ENCODE measurements at places on chromosomes 13 and 19. TPM values are rescaled to one million over a fixed set of nuclear protein-coding genes. Genes with fewer than 3 reads are reported as not detected.

DNA sequence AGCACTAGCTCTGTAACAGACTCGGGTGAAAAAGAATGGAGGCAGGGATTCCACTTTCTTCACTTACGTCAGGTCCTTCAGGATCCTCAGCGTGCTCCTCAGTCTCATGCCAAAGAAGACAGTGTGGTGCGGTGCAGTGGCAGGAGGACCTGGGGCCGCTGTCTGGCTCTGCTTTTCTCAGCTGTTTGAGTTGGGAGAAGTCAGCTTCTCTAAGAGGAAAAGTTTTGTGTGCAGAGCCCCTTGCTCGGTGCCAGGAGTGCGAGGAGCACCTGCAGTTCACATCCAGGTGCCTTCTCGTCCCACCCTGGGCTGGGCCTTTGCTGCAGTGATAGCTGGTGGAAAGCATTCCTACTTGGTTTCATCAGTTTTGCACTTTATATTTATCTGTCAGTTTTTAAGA lies 77.9 kb upstream of the TEX29 start:
- DNase-seq: no peak

DNA sequence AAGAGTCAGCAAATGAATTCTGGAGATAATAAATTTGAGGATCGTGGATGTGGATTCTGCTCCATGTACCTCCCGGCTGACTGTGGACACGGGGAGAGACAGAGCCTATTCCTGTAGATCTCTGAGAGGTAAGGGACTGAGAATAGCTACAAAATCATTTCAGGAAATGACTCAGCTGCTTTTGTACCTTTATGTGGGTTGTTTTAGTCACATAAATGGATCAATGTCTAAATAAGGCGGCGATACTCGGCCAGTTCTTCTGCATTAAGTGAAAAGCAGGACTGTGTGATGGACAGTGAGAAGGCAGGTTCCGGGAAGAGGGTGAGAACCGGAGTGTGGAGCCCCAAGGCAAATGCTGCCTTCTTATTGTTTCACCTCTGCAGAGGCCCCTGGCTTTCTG lies 128.1 kb downstream of the EFNB2 start:
- no peak for DNase-seq

DNA sequence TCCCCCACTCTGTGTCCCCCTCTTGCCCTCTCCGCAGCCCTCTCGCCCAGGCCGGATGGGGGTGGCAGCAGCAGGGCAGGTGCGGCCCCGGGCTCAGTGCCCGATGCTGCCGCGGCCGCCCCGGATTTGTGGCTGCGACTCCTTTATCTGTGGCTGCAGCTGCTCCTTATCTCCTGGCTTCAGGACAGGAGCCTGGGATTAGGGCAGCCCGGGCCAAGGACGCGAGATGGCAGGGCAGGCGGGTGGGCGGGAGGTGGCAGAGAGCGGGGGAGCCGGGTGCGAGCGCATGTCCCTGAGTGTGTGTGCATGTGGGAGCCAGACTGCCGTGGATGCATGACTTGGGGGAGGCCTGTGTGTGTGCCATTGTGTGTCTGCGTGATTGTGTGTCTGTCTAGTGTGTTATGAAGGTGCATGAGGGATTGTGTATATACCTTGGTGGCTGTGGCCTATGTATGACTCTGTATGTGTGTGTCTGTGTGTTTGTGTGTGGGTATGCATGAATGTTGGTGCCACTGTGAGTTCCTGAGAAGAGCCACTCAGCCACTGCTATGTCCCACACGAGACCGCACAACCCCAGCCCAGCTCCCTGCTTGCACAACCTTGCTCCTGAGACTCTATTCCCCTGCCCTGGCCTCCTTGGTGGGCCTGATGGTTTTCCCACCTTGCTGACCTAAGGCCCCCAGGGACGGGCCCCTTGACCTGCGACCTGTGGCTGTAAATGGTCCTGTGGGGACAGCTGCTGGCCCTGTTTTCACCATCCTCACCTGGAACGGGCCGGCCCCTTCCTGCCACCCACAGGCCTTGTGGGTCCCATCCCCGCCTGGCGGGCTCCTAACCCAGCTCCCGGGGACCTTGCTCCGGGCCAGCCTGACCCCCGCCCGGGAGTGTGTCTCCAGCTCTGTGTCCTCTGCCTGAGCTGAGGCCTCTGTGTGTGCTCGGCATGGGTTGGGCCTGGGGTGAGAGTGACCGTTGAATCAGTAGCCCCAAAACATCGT lies 5.3 kb upstream of the NRTN start:
- no peak for DNase-seq

GRCh38 chr13:76168661-76169060 lies 532.5 kb downstream of the LMO7 start:
- DNase-seq: no peak

DNA sequence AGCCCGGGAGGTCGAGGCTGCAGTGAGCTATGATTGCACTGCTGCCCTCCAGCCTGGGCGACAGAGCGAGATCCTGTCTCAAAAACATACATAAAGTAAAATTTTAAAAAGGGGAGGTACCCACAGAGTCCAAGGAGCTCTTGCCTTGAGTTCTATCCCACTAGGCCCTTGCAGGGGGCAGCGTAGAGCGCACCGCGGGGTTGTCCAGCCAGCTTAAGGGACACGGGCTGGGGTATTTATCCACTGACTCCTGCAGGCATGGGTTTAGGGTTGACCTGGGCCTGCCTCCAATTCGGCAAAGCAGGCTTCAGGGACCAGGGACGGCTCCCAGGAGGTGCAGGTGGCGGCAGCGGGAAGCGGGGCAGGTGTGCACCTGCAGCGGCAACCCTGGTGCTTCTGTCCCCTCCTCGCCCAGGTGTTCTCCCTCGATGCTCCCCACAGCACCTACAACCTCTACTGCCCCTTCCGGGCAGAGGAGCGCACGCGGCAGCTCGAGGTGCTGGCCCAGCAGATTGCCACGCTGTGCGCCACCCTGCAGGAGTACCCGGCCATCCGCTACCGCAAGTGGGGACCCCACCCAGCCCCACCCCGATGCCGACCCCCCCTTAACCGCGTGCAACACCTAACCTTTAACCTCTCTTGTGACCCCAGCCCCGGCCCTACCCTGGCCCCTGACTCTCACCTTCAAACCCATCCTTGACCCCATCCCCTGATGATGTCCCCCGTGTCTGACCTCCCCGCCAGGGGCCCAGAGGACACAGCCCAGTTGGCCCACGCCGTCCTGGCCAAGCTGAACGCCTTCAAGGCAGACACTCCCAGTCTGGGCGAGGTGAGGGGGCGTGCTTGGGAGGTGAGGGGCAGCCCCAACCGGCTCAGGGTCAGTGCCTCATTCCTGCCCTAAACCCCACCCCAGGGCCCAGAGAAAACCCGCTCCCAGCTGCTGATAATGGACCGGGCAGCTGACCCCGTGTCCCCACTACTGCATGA lies 4.7 kb downstream of the STXBP2 start:
- no peak for DNase-seq

Gene LILRB5
- 0.68 TPM for total RNA-seq
